CD4-positive, alpha-beta T cell treated with Interleukin-17A for 4 hours (primary cell): ENCODE measurements at places on chromosomes 13 and 19.

- peak; percentile 66 for DNase-seq
Observed at GRCh38 chr19:48963371-48964204, 1.5 kb upstream of the FTL start.

- DNase-seq, result no peak
Observed at GRCh38 chr13:106464076-106464475, 71.4 kb downstream of the EFNB2 start.

- DNase-seq, result no peak
Observed at GRCh38 chr19:8552810-8553209, 24.4 kb downstream of the MYO1F start.

GRCh38 chr13:110023729-110024644, 237.6 kb upstream of the IRS2 start:
- no peak for DNase-seq

DNA sequence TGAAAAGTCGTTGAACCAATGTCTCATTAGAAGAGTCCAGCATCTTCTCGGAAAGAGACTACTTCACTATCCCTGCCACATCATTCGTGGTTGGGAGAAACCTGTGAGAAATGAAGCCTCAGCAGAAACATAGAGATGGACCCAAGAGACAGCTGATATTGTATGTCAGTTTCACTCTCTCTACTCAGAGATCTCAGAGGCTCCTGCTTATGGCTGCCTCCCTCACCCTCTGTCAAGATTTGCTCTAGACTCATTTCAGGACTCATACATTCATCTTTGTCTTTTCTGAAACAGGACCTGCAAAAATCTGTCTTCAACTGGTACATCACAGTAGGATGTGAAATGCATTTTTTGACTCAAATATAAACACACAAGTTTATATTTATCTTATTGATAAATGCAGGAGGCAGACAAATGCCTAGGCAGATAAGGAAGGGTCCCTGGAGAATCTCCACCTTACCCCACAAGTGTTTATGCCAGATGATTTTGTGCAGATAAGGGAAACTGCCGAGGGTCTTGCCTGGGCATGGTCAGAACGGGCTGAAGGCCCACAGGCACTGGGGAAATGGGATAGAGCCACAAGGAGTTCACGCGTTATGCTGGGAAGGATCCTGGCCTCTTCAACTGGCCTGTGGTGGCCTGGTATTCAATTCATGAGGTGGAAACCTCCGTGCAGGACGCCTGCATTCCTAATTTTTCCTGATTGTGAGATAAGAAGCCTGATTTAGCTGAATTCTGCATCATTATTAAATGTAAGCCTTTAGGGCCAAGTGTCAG, 1834.0 kb upstream of the PCDH20 start:
- no peak for DNase-seq
